ENCODE measurements at places on chromosomes 3 and 15. TPM values are rescaled to one million over a fixed set of nuclear protein-coding genes. Genes with fewer than 3 reads are reported as not detected.
A peak's percentile ranks its signal among the peaks of the same experiment; 100 is the strongest.

DNA sequence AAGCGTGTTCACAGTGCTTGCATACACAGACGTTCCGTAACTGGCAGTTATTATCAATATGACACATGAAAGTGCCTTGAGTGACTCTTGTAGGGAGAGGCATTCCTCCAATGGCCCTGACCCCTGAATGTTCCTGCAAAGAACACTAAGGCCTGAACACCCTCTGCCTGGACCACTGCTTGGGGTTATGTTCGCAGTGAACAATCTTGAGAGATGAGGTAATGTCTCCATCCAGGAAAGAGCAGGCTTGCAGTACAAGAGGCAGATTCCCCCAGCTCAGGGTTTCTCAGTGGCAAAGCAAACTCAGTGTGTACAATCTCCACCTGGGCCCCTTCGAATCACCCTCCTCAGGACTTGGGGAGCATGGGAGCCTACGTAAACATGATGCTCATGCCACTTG, 324.6 kb downstream of the MAGI1 start:
- no peak for DNase-seq
- H3K27ac ChIP-seq = no peak overlapping the region
- H3K4me1 ChIP-seq = peaks cover 6% of the 10 kb centered on the region

- no peaks in the 10 kb centered on the region for H3K36me3 ChIP-seq
- no peak overlapping the region for H3K4me3 ChIP-seq
- peak overlapping the region; percentile 66 for H3K27ac ChIP-seq
- no peaks in the 10 kb centered on the region for H3K27me3 ChIP-seq
- DNase-seq = peak; percentile 57
Measured at GRCh38 chr3:171654809-171655208, 155.5 kb downstream of the PLD1 start.

DNA sequence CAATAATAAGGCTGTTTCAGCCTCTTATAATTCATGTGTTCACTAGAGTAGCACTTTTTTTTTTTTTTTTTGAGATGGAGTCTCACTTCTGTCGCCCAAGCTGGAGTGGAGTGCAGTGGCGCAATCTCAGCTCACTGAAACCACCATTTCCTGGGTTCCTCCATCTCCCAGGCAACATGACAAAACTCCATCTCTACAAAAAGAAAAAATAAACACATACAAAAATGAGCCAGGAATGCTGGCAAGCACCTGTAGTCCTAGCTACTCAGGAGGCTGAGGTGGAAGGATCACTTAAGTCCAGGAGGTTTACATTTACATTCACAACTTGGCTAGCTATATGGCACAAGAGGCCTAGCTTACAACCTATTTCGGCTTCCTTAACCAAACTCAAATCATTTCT, 6.8 kb downstream of the USP4 start:
- H3K27me3 ChIP-seq = no peaks in the 10 kb centered on the region
- H3K27ac ChIP-seq = no peak overlapping the region
- DNase-seq = no peak
- H3K4me1 ChIP-seq = no peaks in the 10 kb centered on the region

DNA sequence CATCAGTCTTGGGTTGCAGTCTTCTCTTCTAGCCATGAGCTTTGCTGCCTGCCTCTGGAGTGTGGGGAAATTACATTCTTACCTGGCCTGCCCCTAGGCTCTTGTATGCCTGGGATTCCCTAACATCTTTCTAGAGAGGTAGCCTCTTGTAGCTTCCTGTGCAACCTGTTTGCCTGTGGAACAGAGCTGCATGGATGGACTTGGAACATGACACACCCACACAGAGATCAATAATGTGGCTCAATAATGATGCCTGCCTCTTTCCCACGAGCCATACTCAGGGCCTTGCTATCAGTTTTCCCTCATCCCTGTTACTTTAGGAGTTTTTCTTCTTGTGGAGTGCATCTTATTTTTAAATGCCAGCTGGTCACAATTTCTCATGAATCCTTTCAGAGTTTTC, 11.4 kb downstream of the CHCHD6 start:
- DNase-seq = no peak
- no peaks in the 10 kb centered on the region for H3K27me3 ChIP-seq
- no peak overlapping the region for H3K27ac ChIP-seq
- H3K4me3 ChIP-seq = no peak overlapping the region
- H3K4me1 ChIP-seq = no peaks in the 10 kb centered on the region

DNA sequence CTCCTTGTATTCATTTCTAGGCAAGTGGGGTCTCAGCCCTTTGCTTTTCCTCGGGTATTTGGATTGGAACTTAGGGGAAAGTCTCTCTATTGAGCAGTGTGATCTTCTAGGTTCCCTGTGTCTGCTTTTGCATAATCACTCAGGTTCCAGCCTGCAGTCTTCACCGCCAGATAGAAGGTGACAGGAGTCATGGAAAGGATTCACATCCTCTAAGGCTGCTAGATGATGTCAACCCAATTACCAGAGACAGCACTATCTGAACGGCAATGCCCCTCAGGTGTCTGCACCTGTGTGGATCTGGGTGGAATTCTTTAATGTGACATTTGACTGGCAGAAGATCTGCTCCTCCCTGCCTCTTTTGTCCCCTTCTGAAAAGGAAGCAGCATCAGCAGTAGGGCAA, 177.7 kb downstream of the P3H2 start:
- no peak overlapping the region for H3K27ac ChIP-seq
- H3K4me1 ChIP-seq = no peaks in the 10 kb centered on the region

DNA sequence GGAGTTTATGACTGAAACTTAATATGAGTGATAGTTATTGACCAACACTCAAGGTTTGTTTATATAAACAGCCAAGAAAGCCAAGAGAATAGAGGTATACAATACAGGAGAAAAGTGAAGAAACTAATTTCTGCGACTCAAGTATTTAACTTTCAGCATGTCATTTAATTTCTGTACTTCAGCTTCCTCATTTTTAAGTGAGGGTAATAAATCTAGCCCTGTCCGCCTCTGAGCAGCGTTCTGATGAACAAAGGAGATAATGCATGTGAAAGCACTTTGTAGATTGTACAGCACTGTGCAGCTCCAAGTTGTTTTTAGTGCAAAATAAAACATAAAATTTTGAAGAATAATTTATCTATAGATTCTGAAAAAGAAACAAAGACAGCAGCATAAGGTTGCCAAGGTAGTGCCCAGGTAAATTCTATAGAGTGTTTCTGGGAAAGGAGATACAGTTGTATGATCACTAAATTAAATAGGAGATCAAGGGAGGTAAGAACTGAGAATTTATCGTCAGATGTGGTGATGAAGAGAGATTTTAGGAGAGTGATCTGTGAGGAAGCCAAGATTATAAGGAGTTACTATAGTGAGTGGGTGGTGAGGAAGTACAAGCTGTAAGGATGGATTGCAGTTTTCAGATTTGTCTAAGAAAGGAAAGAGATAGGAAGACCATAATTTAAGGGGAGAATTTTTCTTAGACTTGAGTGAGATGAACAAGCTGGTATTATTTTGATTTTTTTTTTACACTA, 71.3 kb downstream of the RASA2 start:
- no peaks in the 10 kb centered on the region for H3K4me1 ChIP-seq
- H3K27ac ChIP-seq = no peak overlapping the region
- H3K36me3 ChIP-seq = no peaks in the 10 kb centered on the region
- no peak for DNase-seq
- H3K27me3 ChIP-seq = no peaks in the 10 kb centered on the region
- no peak overlapping the region for H3K4me3 ChIP-seq

GRCh38 chr3:196292286-196292923, 4.9 kb upstream of the PCYT1A start:
- no peak for DNase-seq
- no peaks in the 10 kb centered on the region for H3K4me1 ChIP-seq
- no peaks in the 10 kb centered on the region for H3K27me3 ChIP-seq
- no peak overlapping the region for H3K4me3 ChIP-seq
- no peak overlapping the region for H3K27ac ChIP-seq
- H3K36me3 ChIP-seq = no peaks in the 10 kb centered on the region

DNA sequence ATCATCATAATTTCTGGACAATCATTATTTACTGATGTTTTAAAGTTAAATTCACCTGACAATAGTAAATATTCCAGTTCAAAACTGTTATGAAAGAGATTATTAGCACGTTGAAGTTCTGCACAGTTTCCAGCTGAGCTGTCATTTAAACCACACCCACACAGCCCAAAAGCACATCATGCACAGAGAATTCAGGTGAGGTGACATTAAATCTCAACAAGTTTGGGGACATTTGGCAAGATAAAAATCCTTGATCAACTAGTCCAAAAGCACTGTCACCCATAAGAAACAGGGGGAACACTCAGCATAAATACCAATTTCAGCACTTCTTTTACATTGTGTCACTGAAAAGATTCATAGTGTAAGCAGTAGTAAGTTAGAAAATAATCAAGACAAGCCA, 6.9 kb downstream of the NCEH1 start:
- no peak for DNase-seq
- no peak overlapping the region for H3K4me3 ChIP-seq
- no peaks in the 10 kb centered on the region for H3K36me3 ChIP-seq
- H3K27ac ChIP-seq = no peak overlapping the region
- no peaks in the 10 kb centered on the region for H3K27me3 ChIP-seq
- H3K4me1 ChIP-seq = no peaks in the 10 kb centered on the region

DNA sequence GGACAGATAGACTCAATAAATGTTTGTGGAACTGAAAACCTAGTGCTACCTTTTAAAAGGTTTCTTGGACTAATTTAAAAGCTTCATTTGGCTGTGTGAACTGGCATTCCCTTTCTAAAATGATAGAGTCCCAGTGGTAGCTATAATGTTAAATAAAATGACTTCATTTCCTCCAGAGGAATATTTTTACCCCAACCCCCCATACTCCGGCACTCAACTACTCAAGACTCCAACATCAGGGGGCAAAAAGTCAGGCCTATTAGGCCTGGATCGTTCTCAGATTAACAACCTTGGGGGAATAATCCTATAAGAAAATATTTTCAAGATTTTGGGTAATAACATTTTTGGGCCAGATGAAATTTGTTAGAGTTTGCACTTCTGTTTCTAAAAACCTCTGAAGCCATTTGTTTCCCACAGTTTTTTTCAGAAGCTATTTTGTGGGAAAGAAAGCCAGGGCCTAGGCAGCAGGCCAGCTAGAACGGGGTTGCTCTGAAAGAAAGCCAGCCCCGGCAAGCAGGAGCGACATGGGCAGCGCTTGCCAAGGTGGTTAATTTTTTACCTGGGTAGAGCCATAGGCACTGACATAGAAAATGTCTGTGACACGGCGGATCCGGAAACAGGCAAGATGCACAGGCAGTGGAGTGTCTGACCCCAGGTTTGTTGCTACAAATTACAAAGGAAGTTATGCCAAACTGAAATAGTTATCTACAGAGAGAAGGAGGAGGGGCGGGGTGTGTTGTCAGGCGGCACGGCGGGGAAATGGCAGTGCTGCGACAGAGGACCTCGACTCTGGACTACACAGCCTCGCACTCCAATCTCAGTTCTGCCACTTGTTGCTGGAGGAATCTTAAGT, 84.6 kb downstream of the MAGI1 start:
- no peaks in the 10 kb centered on the region for H3K36me3 ChIP-seq
- H3K27me3 ChIP-seq = no peaks in the 10 kb centered on the region
- H3K27ac ChIP-seq = peak overlapping the region; percentile 37
- no peak for DNase-seq
- peaks cover 6% of the 10 kb centered on the region for H3K4me1 ChIP-seq

Gene SELENOS
- total RNA-seq = 80.0 TPM

Gene MEX3B
- total RNA-seq = 0.44 TPM

Gene CYP19A1
- 14.0 TPM for total RNA-seq

Gene ARHGEF26
- total RNA-seq = 44.7 TPM

Gene SOX14
- total RNA-seq = not detected

Gene PLA2G4E
- not detected for total RNA-seq

Gene LEKR1
- 3.7 TPM for total RNA-seq

Gene ZNF80
- not detected for total RNA-seq

All from tibial nerve (tissue), 4 donors.